ENCODE measurements at places on chromosomes 4 and X.

DNA sequence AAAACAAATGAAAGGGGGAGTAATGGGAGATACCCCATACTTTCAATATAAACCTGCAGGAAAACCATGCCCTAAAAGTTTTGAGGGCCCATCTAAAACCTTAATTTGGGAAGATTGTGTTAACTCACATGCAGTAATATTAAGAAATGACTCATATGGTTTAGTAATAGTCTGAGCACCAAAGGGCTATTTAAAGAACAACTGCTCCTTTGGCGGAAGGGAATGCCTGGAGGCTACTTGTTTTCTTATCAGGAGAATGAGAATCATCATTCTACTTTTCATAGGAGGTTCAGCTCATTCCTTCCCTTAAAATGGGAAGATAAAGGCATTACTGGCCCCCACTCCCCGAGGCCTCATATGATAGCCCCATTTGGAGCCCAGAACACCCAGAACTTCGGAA, 47.6 kb downstream of the SPIN3 start:
- DNase-seq, result no peak

- no peak for DNase-seq
Measured at GRCh38 chr4:21522296-21522695, 426.3 kb downstream of the KCNIP4 start.

DNA sequence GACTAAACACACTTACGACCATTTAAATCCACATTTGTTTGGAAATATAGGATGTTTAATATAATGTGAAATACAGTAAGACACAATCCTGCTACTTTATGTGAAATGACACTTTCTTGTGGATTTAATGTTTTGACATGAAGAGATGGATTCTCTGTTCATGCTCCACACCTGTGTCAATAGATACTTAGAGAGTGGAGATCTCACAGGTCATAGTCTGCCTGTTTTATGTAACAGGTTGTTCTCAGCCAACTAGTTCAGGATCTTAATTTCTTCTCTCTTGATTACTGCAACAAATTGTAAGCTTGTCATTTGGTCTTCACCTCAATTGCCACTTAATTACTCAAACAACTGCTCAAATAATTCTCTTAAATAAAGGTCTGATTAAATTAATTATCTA, 1621.2 kb downstream of the PCDH7 start:
- no peak for DNase-seq

GRCh38 chr4:26406346-26406975, 83.8 kb downstream of the CCKAR start:
- DNase-seq, result no peak

DNA sequence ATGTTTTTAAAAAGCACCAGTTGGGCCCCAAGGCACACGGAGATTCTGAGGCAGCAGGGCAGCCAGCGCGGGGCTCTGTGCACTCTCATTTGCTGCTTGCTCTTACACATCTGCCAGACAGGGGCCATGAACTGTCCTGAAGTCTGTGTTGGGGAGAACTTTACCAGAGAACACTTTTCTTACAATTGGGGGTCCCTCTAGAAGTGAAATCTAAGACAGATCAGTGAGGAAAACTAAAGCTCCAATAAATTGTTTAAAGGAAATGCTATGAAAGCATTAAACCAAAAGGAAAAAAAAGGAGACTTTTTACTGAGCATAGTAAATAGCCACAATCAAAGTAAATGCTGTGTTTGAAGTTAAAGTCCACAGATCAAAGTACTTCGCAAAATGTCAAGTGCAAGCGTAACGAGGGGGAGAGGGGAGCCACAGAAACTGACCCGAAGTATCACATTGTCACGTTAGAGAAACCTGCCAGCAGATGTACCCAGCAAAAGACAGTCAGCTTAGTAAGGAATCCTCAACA, 37.8 kb downstream of the SORBS2 start:
- no peak for DNase-seq

DNA sequence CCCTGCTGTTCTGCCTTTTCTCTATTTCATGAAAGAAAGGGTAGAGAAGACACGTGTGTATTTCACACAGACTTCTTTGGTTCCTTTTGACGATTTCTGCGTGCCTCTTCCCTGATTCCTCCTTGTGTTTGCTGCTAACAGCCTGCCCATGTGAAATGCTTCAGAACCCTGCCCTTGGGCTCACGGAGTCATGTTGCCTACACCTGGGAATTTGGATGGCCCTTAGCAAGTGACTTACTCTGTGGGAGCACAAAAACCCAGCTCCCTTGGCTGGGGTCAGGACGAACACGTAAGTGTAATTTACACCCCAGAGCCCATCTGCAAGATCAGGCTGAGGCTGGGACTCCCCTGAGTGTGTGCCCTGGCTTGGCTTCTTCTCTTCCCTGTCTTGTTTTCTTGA, 220.3 kb upstream of the BCOR start:
- DNase-seq, result no peak

DNA sequence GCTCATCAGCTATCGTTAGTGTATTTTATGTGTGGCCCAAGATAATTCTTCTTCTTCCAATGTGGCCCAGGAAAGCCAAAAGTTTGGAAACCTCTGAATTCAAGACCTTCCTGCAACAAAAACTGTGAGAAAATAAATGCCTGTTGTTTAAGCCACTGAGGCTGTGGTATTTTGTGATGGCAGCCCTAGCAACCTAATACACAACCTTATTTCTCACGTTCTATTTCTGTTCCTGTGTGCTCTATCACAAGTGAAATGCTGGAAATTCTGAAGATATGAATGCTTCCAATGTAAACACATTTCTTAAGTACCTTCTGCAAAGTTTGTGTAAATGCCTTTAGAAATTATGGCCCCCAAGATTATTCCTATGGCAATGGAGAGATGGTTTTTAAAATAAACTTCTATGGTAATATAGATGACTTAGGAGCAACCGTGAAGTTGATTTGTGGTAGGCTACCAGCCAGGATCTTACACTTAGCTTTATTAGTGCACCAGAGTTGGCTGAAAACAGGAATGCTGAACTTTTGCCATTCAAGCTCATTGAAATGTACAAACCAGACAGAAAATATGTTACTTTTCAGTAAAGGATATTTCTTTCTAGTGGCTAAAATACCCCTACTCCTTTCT, 148.0 kb downstream of the USP46 start:
- DNase-seq, result no peak

- no peak for DNase-seq
Measured at GRCh38 chrX:121161501-121161933, 114.1 kb downstream of the GLUD2 start.

- DNase-seq, result no peak
Measured at GRCh38 chr4:110484767-110485166, 8.8 kb downstream of the ENPEP start.

GRCh38 chr4:105092356-105092755, 54.3 kb upstream of the TET2 start:
- no peak for DNase-seq

DNA sequence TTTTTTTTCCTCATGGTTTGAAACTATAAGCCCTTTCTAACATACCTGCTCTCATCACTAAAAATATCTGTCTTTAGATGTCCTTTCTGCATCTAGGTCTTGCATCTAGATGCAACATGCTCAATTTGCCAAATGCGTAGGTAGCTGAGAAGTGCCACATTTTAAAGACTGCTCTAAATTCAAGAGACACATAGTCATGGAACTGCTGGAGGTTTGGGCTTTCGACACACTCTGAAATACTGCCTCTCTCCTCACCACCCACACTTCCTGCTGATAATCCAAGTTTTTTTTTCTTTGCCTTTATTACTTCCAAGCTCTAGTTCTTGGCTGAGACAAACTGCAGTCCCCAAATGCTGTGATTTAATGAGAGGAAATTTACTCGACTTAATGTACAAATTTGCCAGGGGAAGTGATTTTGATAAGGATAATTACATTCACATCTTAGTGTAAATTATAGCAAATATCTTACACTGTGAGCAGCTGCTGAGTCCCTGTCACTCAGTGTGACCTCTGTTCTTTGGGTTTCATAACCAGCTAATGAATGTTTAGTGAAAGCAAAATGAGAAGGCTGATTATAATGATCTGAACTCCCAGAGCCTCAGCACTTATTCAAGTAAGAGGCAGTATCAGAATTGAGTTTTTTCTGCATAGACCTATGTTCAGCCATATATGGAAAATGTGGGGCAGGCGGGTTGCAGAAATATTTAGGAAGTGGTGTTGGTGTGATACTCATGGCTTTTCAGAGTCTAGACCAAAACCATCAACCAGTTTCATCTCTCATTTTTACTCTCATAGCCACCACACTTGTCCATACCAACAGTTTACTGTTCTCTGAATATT, 31.3 kb downstream of the DRD5 start:
- DNase-seq, result no peak

DNA sequence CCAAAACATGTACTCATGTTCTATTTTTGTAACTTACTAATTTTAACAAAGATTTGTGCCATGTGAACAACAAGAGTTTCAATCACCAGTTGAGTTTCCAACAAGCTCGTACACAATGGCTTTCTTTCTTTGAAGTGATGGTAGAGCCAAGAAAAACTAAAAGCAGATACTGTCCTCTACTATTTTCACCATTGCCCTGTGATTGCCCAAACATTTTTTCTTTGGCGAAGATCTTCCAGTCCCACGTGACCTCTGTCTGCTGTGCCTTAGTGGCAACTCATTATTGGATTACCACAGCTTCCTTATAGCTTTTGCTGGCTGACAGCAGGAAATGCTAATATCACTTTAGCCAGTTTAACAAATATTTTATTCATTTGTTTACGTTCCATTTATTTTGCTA, 1147.1 kb downstream of the STIM2 start:
- DNase-seq, result no peak

DNA sequence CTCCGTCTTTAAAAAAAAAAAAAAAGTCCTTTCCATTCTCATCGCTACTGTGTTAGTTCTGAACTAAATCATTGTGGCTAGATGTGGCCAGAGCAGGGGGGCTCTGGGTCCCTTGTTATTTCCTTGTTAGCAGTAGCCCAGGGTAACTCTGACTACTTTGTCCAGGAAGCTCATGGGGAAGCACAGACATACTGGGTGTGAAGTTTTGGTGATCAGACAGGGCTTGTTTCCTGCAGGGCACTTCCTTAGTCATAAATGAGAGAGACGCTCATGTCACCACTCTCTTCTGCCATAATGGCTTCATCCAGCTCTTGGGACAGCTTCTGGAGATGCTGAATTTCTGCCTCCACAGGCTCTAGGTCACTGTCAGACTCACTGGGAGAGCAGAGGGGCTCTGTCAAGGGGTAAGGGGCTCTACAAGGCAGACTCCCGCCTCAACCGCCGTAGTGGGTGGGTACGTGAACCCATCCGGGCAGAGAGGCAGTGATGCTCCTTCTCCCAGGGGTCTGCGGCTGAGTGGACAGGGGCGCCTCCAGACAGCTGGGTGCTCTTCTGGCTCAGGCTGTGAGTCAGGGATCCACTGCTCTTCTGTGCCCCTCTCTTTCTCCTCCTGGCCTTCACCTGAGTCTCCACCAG, 12.9 kb downstream of the STIM2 start:
- peak; percentile 26 for DNase-seq

DNA sequence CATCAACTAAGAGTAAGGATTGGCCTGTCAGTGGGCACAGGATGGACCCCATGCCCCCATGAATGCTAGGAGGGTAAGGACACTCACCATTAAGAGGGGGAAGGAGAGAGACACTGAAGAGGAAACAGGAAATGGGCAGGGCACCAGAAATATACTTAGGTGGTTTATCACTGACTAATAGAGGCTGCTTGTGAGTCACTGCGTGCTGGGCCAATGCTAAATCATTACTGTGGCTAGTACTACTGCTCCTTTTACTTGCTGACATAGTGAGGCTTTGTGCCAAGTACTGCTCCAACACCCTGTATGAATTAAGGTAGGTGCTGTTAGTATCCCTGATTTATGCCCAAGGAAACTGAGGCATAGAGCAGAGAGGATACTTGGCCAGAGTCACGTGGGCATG, 130.4 kb upstream of the FRMPD4 start:
- DNase-seq, result no peak

DNA sequence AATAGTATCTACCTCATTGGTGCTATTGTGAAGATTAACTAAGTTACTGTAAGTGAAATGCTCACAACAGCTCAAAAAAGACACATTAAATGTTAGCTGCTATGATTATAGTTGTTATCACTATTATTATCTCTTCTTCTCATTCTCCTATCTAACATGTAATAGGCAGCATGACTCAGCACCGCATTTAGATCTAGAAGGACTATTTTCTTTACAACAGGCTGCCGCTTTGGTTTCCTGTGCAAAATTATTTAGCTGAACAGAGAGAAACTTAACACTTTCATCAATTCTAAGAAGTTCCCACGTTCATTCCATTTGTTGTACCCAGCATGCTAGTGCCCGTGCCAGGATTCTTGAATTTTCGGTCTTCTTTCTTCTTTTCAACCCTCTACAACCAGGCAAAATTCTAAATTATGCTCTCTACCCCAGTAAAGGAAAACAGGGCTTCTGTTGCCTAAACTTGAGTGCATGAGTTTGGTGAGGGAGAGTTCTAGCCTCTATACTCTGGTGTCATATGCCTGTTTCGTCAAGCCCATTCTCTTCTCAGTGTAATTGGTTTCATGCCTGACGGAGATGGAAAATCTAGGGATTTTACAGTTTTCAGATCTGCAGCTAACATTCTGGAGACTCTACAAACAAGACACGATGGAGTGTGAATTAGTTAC, 378.9 kb downstream of the PPP1R2C start:
- no peak for DNase-seq

- DNase-seq, result no peak
Measured at GRCh38 chr4:2390784-2391421, 27.5 kb downstream of the ZFYVE28 start.

DNA sequence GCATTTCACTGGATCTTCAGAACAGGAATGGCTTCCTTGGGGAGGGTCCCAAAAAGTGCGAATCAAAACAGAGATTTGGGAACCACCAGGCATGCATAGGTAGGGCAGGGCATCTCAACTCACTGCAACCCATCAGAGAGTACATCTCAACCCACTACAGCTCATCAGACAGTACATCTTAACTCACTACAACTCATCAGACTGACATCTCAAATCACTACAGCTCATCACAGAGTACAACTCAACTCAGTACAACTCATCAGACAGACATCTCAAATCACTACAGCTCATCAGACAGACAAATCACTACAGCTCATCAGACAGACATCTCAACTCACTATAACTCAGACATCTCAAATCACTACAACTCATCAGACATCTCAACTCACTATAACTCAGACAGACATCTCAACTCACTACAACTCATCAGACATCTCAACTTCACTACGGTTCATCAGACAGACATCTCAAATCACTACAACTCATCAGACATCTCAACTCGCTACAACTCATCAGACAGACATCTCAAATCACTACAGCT, 47.5 kb upstream of the CLDN34 start:
- DNase-seq, result no peak

GRCh38 chr4:3434881-3435685, 6.7 kb upstream of the HGFAC start:
- DNase-seq, result no peak

Measured in stimulated activated CD8-positive, alpha-beta memory T cell treated with anti-CD3 and anti-CD28 coated beads, Interleukin-15, amount 100 ng/mL, for 4 hours (primary cell).